ENCODE measurements at places on chromosomes 7 and 10.

DNA sequence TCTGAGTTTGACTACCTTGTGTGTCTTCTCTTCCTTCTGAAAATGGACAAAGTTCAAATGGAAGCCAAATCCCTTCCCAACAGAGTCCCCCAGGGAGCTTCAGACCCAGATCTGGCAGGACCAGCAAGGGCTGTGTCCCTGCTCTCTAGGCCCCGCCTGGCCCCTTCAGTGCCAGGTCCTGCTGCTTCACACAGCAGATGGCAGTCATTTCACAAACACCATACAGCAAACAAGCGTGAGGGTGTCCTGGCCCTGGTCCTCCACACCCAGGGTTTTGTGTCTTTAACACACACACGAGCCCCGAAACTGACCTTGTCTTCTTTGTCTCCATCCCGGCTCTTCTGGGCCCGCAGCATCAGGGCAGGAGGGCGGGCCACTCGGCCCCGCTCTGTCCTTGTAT, 145.0 kb downstream of the TCERG1L start:
- DNase-seq: no peak

DNA sequence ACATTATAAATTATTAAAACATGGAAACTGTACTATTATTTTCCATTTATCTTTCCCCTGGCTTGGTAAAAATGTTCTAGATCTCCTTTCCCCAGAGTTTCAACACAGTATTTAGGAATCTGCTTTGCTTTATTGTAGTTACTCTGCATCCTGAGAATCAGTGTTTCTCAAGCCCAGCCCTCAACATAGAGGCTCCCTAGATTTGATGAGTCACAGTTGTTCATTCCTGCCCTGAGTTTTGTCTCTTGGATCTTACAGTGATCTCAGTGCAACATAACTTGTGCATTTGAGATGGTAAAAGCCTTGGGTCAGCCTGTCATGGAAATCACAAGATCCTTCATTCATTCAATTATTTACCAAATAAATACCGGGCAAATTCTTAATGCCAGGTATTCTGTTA, 63.0 kb downstream of the VAX1 start:
- no peak for DNase-seq

GRCh38 chr10:122373721-122374120, 787 bp upstream of the PLEKHA1 start:
- no peak for DNase-seq

GRCh38 chr7:158979635-158980351, 123.4 kb downstream of the DYNC2I1 start:
- DNase-seq: no peak

GRCh38 chr10:60606343-60607080, 171.8 kb upstream of the CDK1 start:
- no peak for DNase-seq

All from bone marrow (tissue), 2 donors.